ENCODE measurements at places on chromosomes 4 and X.

DNA sequence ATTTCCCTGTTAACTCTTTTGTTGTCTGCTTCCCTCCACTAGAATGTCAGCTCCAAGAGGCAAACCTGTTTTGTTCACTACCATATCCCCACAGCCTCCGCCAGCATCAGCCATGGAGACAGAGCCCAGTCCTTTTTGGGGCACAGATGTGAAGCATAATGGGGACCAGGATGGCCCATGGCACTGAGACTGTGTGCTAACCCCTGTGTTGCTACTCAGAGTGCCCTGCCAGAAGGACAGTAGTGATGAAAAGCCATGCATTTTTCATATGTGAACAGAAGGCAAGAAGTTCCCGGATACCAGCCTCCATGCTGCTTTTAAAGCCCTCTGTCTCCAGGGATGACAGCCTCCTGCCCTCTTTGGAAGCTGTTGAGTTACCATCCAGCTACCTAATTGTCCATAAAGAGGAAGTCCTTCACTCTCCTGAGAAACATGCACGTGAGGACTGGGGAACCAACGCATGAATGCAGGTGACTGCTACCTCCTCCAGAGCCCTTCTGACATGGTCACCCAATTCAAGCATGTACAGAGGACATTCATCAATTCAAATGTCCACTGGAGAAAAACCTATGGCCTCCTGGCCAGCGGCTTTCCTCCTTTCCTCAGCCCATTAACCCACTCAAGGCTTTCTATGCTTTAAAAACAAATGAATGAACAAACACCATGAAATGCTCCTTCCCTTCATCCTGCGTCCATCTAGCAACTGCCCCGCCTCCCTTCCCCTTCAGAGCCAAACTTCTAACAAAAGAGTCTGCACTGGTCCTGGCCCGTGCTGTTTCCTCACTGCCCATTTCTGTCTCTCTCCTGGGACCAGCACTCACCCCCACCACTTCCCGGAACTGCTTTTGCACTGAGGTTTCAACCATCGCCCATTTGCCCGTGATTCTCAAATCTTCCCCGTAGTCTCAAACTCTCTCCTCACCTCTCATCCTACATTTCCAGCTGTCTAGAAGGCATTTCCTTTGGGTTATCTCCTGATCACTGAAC is 18.0 kb downstream of the PNMA6F start:
- H3K4me1 ChIP-seq, result no peaks in the 10 kb centered on the region
- H3K4me3 ChIP-seq, result no peak overlapping the region
- peaks cover 28% of the 10 kb centered on the region for H3K27me3 ChIP-seq

DNA sequence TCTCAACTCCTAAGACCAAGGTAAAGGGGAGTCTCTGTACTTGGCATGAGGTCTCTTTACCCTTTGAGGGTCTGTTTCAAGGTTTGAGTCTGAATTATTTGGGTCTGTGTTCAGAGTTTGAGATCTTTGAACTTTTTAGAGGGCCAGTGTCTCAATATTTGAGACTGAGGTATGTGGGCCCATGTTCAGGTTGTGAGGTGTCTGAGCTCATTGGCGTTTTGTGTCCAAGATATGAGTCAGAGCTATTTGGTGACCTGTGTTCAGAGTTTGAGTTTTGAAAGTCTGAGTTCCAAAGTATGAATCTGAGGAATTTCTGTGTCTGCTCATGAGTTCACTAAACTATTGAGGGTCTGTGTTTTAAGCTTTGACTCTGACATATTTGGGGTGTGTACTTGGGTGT is 36.7 kb upstream of the PAGE4 start:
- H3K4me1 ChIP-seq, result no peaks in the 10 kb centered on the region
- H3K27ac ChIP-seq, result no peak overlapping the region
- no peak for DNase-seq
- no peaks in the 10 kb centered on the region for H3K36me3 ChIP-seq

- H3K36me3 ChIP-seq, result no peaks in the 10 kb centered on the region
- no peak overlapping the region for H3K27ac ChIP-seq
- H3K27me3 ChIP-seq, result no peaks in the 10 kb centered on the region
- DNase-seq, result no peak
- no peaks in the 10 kb centered on the region for H3K4me1 ChIP-seq
- no peak overlapping the region for H3K4me3 ChIP-seq
These were observed 229.8 kb upstream of the TEX13C start for GRCh38 chrX:125089761-125090445.

DNA sequence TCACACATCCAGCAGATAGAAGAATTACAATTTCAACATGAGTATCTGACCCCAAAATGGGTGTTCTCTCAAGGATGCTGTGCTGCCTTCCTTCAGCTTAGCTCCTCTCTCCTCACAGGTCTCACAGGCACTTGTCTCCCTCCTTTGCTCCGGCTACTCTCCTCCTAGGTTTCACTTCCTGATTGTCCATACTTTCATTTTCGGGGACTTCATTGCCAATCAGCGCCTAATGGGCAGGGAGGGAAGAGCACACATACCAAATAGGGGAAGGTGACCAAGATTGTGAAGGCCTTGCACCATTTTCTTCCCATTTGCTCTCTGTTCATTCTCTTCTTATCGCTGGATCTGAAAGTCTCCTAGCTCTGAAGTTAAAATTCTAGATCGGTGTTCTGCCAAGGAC is 125.4 kb upstream of the EOLA2 start:
- no peak overlapping the region for H3K4me3 ChIP-seq
- no peaks in the 10 kb centered on the region for H3K27me3 ChIP-seq
- no peak overlapping the region for H3K27ac ChIP-seq
- no peak for DNase-seq

DNA sequence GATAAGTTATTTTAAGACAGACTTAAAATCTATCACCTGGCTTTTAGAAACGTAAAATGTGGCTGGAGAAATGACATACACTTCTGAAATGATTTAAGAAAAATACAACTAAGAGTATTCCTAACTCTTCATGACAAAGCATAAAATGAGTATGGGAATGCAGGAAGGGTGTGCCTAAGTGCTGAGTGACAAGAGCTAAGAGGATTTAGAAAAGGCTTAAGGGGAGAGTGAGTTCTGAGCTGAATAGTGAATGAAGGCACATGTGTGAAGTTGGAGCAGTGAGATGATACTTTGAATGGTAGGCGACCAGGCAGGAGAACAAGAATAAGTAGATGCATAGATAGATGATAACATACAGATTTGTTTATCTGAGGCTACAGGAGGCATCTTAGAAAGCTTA is 458.3 kb upstream of the TENM3 start:
- no peaks in the 10 kb centered on the region for H3K4me1 ChIP-seq
- H3K4me3 ChIP-seq, result no peak overlapping the region
- no peaks in the 10 kb centered on the region for H3K36me3 ChIP-seq
- DNase-seq, result no peak
- H3K27ac ChIP-seq, result no peak overlapping the region

DNA sequence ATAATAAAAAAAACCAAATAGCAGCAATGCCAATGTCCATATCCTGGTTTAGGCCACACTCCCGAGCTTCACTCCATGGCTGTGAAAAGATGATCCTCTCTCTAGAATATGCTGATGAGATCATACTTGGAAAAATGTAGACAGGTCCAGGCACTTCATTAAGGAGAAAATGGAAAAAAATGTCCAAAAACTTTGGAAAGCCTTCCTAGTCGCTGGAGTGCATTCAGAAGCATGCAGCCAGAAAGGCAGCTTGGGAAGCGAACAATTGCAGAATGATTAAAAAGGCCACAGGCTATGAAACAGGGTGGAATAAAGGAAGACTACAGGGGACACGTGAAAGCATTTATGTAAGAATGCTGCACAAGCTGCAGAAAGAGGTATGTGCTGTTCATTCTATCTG is 165.6 kb upstream of the HCCS start:
- no peaks in the 10 kb centered on the region for H3K27me3 ChIP-seq
- no peak for DNase-seq
- H3K36me3 ChIP-seq, result peaks cover 3% of the 10 kb centered on the region
- H3K27ac ChIP-seq, result no peak overlapping the region

DNA sequence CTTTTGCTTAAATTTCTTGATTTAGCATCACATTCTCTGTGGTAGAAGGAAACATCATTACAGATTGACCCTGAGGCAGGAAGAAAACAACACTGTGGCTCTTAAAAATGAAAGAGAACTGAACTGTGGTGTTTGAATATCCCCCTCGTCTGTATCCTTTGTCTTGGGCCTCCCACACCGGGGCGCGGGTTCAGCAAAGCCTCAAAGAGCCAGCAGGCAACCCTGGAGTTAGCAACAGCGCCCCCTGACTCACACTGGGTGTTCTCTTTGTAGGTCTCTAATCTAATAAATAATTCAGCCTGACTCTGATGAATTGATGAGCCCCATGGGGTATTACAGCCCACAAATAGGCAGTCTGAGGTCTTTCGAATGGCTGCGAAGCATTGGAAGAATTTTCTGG is 46.1 kb upstream of the CTSO start:
- no peak for DNase-seq
- no peaks in the 10 kb centered on the region for H3K27me3 ChIP-seq
- no peak overlapping the region for H3K27ac ChIP-seq

DNA sequence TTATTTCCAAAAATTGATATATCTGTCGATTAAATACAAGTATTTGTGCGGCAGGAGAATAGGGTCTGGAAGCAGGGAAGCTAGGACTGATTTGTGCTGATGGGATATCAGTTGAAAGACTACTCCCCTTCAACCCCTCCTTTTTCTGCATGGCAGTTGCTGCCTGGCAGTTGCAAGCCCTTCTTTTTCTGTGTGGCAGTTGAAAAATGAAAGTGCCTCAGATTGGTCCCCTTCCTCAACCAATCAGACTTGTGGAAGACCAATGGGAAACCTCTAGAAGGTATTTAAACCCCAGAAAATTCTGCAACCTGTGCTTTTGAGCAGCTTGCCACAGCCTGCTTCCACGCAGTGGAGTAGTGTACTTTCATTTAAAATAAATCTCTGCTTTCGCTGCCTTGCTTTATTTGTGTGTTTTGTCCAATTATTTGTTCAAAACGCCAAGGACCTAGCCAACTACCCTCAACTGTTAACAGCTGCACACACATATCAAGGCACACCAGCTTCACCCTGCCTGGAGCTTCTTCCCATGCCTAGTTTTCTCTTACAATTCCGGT is 1.5 kb upstream of the TMA16 start:
- H3K36me3 ChIP-seq, result peaks cover 3% of the 10 kb centered on the region
- H3K27ac ChIP-seq, result no peak overlapping the region
- no peak for DNase-seq
- H3K4me1 ChIP-seq, result peaks cover 13% of the 10 kb centered on the region
- H3K27me3 ChIP-seq, result peaks cover 3% of the 10 kb centered on the region

DNA sequence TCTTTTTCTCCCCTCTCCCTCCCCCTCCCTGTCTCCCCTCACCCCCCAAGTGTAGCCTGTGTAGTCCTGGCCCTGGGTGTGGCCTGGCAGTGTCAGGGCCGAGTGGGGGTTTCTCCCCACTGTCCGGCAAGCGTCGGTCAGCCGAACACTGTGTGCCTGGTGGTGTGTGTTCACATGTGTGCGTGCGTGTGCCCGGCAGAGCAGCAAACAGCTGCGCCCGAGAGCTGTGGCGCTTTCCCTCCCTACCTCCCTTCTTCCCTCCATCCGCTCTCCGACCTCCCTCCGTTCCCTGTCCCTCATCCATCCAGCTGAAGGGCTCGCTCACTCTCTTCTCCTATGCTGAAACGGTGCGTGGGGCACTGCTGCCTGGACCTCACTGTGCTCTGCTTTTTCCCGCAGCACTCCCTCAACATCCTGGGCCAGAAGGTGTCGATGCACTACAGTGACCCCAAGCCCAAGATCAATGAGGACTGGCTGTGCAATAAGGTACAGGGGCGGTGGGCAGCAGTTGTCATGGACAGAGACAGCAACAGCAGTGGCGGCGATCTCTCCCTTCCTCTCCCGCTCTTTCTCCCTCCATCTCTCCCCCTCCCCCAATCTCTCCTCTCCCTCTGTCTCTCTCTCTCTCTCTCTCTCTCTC is 17.4 kb upstream of the UBA1 start:
- H3K27me3 ChIP-seq, result no peaks in the 10 kb centered on the region
- no peaks in the 10 kb centered on the region for H3K4me1 ChIP-seq
- H3K4me3 ChIP-seq, result no peak overlapping the region
- no peak overlapping the region for H3K27ac ChIP-seq

GRCh38 chr4:77959566-77960338 is 97.1 kb downstream of the MRPL1 start:
- no peak for DNase-seq
- H3K36me3 ChIP-seq, result peaks cover 2% of the 10 kb centered on the region
- H3K27ac ChIP-seq, result no peak overlapping the region
- no peak overlapping the region for H3K4me3 ChIP-seq
- H3K27me3 ChIP-seq, result no peaks in the 10 kb centered on the region
- no peaks in the 10 kb centered on the region for H3K4me1 ChIP-seq
